ENCODE measurements at places on chromosomes 4 and X.

GRCh38 chr4:88649716-88650115 is 47.9 kb downstream of the NAP1L5 start:
- DNase-seq, result no peak

GRCh38 chrX:135522132-135522530 is 1.7 kb downstream of the INTS6L start:
- DNase-seq, result no peak

DNA sequence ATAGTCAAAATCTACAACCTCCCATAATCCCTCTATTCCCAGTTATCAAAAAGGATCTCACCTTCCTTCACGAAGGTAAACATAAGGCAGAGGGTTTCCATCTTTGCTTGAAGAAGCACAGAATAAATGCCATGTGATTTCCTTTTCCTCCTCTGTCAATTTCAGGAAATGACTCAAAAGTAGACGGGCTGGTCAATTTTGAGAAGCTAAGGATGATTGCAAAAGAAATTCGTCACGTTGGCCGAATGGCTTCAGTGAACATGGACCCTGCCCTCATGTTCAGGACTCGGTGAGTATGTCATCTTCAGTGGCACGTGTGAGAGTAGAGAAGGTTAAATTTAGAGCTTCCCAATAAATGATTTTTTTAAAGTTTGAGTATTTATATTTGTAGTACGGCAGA is 240.2 kb downstream of the RAPGEF2 start:
- no peak for DNase-seq

- DNase-seq, result peak; percentile 16
Measured at GRCh38 chrX:10098270-10098713, 58.5 kb upstream of the CLCN4 start.

DNA sequence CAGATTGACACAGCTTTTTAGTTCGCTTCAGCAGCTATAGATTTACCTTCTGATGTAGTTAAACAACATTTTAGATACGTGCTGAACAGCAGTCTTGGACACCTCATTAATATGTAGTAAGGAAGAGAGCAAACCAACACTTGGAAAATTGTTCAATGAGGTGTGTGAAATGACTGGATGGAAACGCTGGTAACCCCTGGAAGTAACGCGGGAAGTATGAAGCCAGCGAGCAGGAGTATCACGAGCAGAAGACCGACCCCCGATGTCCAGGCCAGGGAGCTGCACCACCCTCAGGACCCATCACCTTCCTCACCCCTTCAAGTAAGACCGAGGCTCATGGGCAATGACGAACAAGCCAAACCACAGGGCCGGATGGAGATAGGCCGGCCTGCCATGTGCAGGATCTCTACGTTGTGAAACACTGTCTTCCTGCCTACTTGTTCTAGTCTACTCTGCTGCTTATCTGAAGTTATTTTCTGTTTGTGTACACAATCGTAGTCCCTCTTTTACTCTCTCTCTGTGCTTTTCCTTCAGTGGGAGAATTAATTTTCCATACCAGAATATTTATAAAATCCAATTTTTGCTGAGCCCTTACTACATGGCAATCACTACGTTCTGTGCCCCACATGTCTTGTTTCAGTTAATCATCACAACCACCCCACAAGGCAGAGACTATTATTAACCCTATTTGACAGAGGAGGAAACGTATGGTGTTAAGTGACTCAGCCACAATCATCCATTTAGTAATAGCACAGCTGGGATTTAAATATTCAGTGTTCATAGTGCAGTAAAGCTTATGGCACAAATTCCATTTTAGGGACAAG is 221.7 kb downstream of the APBB2 start:
- DNase-seq, result no peak

DNA sequence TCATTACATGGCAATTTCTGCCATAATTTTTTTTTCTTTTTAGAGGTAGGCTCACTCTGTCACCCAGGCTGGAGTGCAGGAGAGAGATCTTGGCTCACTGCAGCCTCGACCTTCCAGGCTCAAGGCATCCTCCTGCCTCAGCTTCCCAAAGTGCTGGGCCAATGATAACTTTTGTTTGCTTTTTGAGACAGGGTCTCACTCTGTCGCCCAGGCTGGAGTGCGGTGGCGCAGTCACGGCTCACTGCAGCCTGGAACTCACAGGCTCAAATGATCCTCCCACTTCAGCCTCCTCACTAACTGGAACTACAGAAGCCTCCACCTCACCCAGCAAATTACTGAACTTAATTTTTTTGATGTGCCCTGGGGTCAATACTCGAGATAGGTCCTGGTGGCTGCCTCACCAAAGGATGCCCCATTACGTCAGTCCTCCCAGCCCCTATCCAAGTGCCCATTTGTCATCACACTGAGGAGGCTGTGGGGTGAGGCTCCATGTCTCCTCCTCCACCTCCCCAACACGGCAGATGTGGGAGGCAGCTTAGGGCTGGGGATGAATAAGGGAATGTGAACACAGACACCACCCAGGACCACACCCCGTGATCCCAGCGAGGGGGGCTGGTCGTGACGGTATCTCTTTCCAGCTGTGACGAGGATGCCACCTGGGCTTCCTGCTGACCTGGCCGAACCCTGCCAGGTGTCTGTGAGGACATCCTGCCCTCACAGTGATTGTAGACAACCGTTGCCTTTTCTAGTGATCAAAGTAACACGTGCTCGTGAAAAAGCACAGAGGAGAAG is 12.4 kb upstream of the NKX1-1 start:
- no peak for DNase-seq

DNA sequence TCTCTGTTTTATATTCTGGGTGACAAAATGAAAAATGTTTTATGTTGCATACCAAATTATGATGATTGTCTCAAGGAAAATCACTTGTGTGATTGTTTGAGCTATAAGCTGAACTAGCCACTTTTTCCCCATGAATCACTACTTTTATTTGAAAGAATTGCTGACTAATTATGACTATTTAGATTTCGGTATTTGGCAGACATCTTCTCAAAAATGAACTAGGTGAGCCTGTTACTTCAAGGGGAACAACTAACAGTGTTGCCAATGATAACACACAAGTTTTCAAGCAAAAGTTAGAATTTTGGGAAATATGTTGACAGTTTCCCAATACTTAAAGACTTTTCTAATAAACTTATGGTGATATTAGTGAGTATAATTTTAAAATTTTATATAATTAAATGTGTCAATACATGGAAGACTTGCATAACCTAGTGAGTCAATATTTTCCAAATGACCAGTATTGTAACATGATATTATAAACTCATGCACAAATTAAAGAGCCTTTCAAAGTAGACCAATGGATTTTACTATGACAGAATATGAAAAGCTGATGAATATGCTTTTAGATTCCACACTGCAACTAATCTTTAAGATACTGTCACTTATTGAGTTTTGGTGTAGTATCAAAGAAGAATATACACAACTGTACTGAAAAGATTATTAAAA is 187.7 kb upstream of the GATB start:
- DNase-seq, result no peak

- no peak for DNase-seq
Measured at GRCh38 chrX:68648960-68649359, 1.5 kb downstream of the STARD8 start.

GRCh38 chrX:43733699-43734098 is 77.6 kb downstream of the MAOA start:
- DNase-seq, result no peak

DNA sequence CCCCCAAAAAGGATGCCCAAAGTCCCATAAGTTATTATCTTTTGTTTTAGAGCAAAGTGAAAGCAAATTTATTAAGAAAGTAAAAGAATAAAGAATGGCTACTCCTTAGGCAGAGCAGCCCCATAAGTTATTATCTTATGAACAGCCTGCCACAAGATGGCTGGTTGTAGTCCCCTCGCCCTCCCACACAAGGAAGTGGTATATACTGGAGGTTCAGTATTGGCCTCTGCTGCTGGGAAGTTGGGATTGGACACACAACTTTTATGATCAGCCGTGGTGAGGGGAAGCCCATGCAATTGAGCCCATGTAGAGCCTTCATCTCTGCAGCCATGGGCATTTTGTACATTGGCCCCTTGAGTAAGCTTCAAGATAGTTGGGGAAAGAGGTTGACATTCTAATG is 8.0 kb upstream of the SMIM10 start:
- DNase-seq, result no peak

DNA sequence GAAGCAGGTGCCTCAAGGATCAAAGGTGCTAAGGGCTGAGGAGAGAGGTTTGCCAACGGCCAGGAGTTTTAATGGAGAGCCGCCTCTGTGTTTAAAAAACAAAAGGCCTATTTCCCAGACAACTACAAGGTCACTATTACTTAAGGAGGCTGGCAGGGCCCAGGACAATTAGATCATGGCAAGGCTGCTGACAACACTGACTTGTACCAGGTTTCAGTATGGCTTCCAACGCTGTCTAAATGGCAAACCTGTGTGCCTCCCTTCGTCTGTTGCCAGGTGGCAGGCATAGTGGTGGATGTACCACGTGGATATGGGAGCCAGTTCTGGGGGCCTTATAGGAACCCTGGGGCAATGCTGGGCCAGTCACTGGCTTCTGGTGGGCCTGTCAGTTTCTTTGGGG is 41.0 kb downstream of the NSG1 start:
- DNase-seq, result no peak

DNA sequence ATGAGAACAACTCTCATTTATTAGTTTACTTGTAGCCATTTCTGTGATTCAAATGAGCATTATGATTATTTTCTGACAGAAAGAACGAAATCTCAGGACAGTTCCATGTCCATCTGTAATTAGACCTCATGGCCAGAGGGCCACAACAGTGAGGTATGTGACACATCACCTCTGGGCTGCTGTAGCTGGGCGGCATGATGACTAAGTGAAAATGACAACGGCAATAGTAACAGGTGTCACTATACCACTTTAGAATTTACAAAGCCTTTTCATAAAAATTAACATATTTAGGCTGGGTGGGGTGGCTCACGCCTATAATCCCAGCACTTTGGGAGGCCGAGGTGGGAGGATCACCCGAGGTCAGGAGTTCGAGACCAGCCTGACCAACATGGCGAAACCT is 252.6 kb downstream of the CBR4 start:
- no peak for DNase-seq

GRCh38 chr4:140130677-140131076 is 23.3 kb downstream of the MAML3 start:
- DNase-seq, result no peak

DNA sequence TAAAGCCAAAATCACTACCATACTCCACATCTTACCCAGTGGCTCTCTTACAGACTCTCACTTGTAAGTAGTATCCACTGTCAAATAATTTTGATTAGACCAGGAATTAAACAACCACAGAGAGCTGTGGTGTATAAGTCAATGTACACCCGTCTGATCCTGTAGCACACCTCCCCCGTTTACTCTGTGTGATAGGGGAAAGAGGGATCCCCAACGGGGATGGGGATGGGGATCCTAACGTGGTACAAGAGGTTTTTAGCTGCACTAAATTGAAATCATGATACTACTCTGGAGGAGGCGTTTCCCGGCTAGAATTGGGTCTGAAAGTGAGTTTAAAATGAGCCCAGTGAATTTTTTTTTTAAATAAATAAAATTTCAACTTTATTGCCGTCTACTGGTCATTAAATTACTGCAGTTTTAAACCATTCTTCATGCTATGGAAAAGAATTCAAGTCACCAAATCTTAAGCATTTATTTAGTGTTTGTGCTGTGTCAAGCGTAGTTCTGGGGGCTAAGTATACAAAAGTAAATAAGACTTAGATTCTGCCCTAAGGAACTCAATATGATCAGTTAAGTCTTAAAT is 76.6 kb downstream of the INTS12 start:
- DNase-seq, result no peak
